Esophagus squamous epithelium (tissue), 5 donors: ENCODE measurements at places on chromosomes 11 and 22.

GRCh38 chr11:12111549-12112520, 1.4 kb downstream of the MICAL2 start:
- no peaks in the 10 kb centered on the region for H3K27me3 ChIP-seq
- peak overlapping the region; percentile 15 for H3K27ac ChIP-seq
- peaks cover 54% of the 10 kb centered on the region for H3K4me1 ChIP-seq

DNA sequence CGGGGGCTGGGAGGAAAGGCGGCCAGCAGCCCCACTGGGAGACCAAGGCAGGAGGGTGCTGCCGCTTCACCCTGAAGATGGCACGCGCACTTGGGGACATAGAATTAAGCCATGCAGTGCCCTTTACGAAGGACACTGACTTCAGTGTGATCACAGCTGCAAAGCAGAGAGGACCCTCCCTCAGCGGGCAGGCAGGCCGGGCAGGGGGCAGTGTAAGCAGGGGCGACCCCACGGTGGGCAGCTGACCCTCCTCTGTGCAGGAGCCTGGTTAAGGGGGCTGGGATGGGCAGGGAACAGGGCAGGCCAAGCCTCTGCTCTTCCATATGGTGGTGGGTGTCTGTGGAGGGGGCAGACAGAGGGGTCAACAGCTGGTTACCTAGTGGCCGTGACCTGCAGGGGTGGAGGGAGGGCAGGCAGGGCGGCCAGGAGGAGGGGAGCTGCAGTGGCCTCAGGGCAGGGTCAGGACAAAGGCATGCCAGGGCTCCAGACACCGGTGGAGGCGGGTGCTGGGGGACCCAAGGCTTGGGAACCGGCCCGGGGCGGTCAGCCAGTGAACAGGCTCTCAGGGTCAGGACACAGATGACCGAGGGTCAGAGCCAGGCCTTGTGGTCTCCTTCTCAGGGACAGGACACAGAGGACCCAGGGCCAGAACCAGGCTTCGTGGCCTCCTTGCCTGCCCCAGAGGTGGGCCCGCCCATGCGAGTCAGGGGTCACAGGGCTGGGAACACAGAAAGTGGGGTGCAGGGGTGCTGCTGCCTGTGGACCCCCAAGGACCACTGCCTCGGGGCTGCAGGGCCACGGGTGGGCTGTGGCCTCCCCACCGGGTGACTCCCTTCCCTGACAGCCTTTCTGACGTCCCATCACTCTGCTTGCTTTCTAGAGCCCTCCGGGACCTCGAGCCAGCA, 7.2 kb downstream of the LMNTD2 start:
- no peak overlapping the region for H3K27ac ChIP-seq
- peaks cover 20% of the 10 kb centered on the region for H3K4me1 ChIP-seq
- no peaks in the 10 kb centered on the region for H3K36me3 ChIP-seq
- no peak for DNase-seq

- H3K4me3 ChIP-seq = no peak overlapping the region
- DNase-seq = no peak
- H3K27me3 ChIP-seq = no peaks in the 10 kb centered on the region
- no peak overlapping the region for H3K27ac ChIP-seq
These were observed 18.4 kb upstream of the TAB1 start for GRCh38 chr22:39381009-39381755.

DNA sequence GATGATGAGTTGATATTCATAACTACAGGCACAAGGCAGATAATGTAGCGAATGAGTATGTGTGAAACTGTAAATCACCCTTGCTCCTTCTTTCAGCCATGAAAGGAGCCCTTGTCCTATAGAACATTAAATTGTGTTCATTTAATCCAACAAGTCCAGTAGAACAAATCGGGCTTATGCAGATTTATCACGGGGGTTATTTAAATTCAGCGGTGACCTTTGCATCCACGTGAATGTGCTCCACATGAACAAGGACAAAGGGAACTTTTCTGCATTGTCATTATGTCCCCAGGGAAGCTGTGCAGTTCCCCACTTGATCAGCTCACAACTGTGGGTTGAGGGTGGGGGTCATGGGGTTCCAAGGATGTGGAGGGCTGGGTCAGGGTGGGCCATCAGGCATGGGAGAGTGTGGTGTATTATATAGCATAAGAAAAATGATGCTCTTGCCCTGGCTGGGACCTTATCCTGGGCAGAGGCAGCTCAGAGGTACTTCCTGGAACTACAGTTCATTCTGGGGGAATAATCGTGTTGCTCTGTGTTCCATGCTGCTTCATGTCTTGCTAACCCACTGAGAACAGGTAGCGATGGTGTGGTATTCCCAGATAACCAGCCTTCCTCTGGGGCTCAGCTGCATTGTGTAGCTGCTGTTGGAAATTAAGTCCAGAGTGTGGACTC, 306.6 kb downstream of the FAT3 start:
- H3K27ac ChIP-seq = no peak overlapping the region
- H3K36me3 ChIP-seq = no peaks in the 10 kb centered on the region
- H3K27me3 ChIP-seq = no peaks in the 10 kb centered on the region
- H3K4me1 ChIP-seq = no peaks in the 10 kb centered on the region
- no peak for DNase-seq

DNA sequence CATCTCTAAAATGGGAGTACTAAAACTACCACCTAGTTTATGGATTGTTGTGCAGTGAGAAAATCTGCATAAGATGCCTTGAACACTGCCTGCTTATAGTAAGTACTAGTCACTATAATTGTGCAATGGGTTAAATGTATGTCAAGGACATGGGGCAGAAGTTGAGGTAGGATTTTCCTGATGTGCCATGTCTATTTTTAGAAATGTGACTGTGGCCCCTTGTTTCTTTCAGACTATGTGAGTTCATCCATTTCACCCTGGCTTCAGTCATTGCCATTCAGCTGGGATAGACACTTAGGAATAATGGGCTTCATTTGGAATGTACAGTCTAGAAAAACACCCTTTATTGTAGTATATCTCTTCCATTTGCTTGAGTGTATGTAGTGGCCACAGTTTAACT, 51.4 kb downstream of the BDNF start:
- H3K4me1 ChIP-seq = no peaks in the 10 kb centered on the region
- H3K27ac ChIP-seq = no peak overlapping the region
- H3K4me3 ChIP-seq = no peak overlapping the region
- no peaks in the 10 kb centered on the region for H3K27me3 ChIP-seq
- no peak for DNase-seq

DNA sequence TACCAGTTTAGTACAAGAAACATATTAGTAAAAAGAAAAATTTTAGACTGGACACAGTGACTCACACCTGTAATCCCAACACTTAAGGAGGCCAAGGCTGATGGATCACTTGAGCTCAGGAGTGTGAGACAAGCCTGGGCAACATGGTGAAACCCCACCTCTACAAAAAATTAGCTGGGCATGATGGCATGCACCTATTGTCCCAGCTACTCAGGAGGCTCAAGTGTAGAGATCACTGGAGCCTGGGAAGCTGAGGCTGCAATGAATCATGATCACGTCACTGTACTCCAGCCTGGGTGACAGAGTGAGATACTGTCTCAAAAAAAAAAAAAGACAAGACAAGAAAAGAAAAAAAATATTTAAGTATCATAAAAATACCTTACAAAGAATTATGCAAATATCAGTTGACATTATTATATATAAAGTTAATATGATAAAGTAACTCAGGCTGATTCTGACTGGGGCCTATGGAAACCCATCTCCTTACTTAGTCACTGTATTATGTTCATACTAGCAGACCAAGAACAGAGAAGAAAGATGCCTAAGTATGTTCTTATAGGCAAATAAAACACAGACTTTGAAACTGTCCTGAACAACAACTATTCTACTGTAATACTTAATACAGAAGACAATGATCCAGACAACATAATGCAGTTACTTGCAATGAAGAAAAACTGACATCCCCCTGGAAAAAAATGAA, 27.3 kb downstream of the FAM168A start:
- H3K4me1 ChIP-seq = no peaks in the 10 kb centered on the region
- DNase-seq = no peak
- H3K36me3 ChIP-seq = no peaks in the 10 kb centered on the region
- H3K4me3 ChIP-seq = no peak overlapping the region
- H3K27ac ChIP-seq = peak overlapping the region; percentile 34

DNA sequence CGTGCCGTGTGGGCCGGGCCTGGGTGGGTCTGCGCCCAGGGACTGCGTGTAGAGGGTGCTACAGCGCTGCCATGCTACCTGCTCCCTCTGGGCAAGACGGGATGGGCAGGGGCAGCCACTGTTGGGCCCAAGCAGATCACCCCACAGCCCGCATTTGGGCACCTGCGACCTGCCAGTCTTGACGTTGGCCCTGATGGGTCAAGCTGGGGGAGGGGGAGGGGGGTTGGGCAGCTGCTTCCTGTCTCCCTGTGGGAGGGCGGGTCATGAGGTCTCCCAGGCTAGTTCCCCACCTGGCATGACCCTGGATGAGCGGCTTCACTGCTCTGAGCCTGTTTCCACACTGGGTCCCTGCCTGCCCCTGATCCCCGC, 2.8 kb upstream of the RPS19BP1 start:
- no peak overlapping the region for H3K4me3 ChIP-seq
- no peak overlapping the region for H3K27ac ChIP-seq
- H3K36me3 ChIP-seq = no peaks in the 10 kb centered on the region
- H3K27me3 ChIP-seq = no peaks in the 10 kb centered on the region
- DNase-seq = no peak
- H3K4me1 ChIP-seq = peaks cover 40% of the 10 kb centered on the region

- H3K4me1 ChIP-seq = peaks cover 56% of the 10 kb centered on the region
- no peak overlapping the region for H3K4me3 ChIP-seq
- peaks cover 9% of the 10 kb centered on the region for H3K36me3 ChIP-seq
These were observed 32.3 kb upstream of the CYP2D6 start for GRCh38 chr22:42162728-42163489.

DNA sequence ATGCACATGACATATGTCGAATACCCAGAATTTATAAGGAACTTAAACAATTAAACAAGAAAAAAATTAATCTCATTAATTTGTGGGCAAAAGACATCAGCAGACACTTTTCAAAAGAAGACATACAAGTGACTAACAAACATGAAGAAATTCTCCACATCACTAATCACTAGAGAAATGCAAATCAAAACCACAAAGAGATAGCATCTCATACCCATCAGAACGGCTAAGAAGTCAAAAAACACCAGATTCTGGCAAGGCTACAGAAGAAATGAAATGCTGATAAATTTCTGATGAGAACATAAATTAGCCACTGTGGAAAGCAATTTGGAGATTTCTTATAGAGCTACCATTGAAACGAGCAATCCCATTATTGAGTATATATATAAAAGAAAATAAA, 210.6 kb upstream of the LUZP2 start:
- no peak overlapping the region for H3K27ac ChIP-seq
- no peak for DNase-seq
- no peaks in the 10 kb centered on the region for H3K27me3 ChIP-seq
- no peak overlapping the region for H3K4me3 ChIP-seq
- H3K4me1 ChIP-seq = no peaks in the 10 kb centered on the region

- no peaks in the 10 kb centered on the region for H3K36me3 ChIP-seq
- no peaks in the 10 kb centered on the region for H3K4me1 ChIP-seq
- H3K4me3 ChIP-seq = no peak overlapping the region
These were observed 62.0 kb downstream of the RRM1 start for GRCh38 chr11:4156571-4156970.

DNA sequence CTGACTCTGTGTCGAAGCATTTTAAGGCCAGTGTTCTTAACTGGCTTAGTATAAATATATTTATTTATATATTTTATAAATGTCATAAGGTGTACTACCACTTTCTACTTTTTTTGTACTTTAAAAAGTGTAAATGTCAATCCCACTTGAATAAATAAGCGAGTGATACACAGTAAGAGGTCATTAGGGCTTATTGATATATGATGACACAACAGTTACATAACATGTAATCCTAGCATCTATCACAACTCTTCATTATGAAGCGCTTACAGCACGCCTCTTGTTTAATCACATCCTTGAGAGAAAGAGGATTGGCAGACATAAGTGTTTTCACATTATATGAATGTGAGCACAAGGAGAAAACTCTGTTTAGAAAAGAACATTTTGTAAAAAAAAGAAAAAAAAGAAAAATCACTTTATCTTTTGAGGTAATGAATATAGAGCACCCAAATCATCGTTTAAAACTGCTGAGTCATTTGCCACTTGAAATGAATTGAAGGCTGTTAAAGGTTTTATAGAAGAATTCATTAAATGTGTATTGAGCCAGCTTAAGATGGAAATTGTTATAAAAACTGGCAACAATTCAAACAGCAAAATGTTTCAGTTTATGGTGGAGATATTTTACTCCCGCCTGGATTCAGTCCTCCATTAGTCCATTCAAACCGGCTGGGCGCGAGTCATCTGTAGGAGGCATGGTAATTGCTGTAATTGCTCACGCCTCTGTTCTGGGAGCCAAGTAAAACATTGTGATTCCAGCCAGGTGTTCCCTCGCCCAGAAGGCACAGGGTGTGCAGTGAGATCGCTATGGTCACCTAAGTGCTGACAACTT, 627.3 kb upstream of the KIRREL3 start:
- H3K27me3 ChIP-seq = no peaks in the 10 kb centered on the region
- no peaks in the 10 kb centered on the region for H3K4me1 ChIP-seq
- no peak for DNase-seq
- no peak overlapping the region for H3K27ac ChIP-seq

DNA sequence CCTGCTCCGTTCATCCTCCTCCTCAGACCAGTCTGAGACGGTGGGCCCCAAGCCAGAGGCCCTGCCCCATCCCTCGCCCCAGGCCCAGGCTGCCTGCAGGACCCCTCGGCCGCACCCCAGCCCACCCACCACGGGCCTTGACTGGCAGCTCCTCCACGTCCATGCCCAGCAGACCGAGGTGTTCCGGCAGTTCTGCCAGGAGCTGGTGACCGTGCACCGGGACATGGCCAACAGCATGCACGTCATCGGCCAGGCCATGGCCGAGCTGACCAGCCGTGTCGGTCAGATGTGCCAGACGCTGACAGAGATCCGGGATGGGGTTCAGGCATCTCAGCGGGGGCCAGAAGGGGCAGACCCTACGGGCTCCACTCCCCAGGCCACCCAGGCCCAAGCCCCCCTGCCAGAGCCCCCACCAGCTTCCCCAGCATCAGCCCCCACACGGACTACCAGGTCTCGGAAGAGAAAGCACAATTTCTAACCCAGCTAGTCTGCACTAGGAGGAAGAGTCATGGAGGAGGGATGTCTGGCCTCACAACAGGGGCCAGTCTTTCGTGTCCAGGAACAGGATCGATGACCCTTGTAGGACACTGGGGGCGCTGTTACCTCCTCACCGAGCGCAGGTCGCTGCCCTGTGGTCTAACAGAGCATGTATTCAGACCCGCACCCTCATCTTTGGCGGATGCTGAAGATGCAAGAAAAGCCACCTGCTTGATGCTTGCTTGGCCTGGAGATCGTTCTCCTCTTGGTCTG, 66.3 kb downstream of the PRDM11 start:
- H3K27me3 ChIP-seq = no peaks in the 10 kb centered on the region
- H3K27ac ChIP-seq = no peak overlapping the region
- H3K36me3 ChIP-seq = peaks cover 64% of the 10 kb centered on the region
- peaks cover 5% of the 10 kb centered on the region for H3K4me1 ChIP-seq
- no peak overlapping the region for H3K4me3 ChIP-seq

DNA sequence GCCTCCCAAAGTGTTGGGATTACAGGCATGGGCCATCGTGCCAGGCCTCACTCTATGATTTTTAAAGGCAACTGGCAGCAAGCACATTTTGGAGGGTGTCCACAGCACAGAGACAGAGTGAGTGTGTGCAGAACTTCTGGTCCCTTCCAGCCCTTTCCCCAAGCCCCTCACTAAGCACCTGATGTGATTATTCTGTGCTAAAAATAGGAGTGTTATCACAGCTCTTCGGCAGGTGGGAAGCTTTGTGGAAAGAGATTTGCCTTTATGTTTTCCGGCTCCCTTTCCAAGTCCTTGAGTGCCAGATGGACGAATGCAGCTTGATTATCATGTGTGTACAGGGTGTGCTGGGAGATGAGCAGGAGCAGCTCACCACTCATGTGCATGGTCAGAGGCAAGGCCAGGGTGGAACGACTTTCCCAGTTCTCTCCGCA, 310.8 kb downstream of the DDX10 start:
- DNase-seq = no peak
- H3K4me3 ChIP-seq = no peak overlapping the region
- H3K27me3 ChIP-seq = no peaks in the 10 kb centered on the region
- H3K36me3 ChIP-seq = no peaks in the 10 kb centered on the region
